Stimulated activated CD4-positive, alpha-beta T cell treated with anti-CD3 and anti-CD28 coated beads, TNF-alpha, amount 100 ng/mL, for 24 hours (primary cell): ENCODE measurements at places on chromosomes 4 and X.

- no peak for DNase-seq
Observed at GRCh38 chr4:103303011-103303410, 104.9 kb upstream of the CENPE start.

DNA sequence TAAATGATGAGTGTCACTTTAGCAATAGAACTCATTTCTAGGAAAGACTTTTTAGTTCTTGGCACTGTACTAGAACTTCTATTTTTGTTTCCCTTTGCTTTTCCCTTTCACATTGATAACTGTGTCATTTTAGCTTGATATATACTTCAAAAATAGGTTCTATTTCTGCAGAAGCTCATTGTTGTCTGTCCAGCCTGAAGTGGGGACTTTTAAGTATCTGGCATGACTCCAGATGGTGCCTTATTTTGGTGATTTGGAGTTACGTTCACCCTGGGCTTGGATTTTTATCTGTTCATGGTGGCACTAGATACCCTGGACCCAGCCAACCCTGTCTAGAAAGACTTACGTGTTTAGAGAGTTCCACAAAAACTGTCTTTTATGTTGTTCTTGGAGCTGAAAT lies 3.4 kb downstream of the ABHD18 start:
- DNase-seq, result no peak

GRCh38 chr4:31620476-31620875 lies 900.3 kb downstream of the PCDH7 start:
- DNase-seq, result no peak

- no peak for DNase-seq
Observed at GRCh38 chr4:89222170-89222569, 85.4 kb downstream of the GPRIN3 start.

DNA sequence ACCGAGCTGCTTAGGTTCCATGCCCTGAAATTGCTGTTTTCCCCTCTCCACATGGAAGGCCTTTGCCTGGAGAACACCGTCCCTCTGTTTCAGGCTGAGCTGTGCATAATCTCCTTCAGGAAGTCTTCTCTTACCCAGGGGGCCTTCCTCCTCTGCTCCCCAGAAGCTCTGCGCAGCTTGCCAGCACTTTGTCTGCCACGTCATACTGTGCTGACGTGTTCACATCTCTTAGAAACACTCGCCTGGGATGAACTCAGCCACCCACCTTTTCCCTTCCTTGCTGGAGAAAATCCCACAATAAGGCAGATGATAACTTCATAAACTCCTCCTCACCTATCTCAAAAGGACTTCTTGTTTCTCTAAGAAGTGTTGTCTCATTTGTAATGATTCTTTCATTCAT lies 110.7 kb downstream of the ARHGAP10 start:
- no peak for DNase-seq

DNA sequence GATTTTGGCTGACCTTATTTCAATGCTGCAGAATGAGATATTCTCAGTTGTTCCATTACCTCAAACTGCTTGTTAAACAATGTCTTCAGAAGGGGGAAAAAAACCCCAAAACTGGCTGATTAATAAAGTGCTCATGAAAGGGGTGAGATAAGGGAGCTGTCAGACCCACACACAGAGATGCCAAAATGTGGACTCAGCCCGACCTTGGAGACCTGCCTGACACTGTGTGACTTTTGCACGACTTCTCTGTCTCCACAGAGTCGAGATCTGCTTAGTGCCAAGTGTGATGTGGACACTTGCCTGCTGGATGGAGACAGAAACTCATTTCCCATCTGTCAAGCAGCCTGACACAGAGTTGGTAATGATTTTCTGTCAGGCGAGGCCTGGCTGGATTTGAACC lies 31.5 kb downstream of the REELD1 start:
- no peak for DNase-seq
